ENCODE measurements at places on chromosomes 1 and 21. TPM values are rescaled to one million over a fixed set of nuclear protein-coding genes. Genes with fewer than 3 reads are reported as not detected.

DNA sequence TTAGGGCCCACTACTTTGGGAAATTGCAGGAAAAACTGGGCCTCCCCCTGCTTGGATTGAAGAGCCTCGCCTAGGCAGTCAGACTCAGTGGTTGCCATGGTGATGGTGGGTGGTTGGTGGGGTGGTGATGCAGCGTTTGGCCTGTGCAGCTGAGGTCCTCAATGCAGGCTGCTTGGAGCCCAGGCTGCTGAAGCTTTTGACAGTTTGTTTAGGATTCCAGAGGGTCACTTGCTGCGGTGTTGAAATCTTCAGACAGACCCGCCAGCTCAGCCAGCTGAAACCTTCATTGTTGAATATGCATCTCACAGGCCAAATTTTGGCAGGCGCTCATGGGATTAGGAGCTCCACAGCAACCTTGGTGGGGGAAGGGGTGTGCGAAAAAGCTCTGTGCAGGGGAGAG, 67.9 kb downstream of the CACNA1E start:
- no peak for DNase-seq

DNA sequence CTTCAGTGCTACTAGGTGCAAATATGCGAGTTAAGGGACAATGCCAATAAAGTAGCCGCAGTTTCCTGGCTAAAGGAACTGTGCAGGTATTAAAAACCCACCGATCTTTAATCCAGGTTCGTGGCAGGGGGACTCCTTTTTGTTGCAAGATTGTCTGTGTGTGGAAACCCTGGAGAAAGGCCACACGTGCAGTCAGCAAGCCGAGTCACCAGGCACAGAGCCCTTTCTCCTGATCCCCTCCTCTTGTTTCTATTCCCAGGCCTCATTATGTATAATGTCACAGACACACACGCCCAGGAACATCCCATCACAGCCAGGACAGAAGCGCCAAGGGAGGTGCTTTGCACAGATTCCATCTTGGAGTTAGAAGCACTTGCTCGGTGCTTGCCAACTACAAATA, 528.9 kb downstream of the KIF26B start:
- DNase-seq: no peak

DNA sequence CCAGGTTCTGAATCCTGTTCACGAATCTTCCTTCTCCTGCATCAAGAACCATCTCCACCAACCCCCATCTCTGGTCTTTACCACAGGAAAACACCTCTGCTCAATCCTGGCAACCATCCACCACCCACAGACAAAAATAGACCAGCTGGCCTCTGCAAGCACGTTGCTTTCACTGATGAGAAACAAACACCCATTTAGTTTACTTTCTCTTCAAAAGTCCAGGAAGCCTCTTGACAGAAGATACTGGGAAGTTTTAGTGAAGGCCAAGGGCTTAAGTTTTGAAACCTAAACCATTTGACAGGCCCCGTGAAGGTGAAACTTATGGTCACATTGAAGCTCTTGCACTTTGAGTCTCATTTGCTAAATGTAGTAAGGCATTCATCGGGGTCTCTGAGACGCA, 122.6 kb upstream of the PPP2R5A start:
- DNase-seq: no peak

GRCh38 chr1:209890641-209891330, 47.2 kb upstream of the SYT14 start:
- no peak for DNase-seq

DNA sequence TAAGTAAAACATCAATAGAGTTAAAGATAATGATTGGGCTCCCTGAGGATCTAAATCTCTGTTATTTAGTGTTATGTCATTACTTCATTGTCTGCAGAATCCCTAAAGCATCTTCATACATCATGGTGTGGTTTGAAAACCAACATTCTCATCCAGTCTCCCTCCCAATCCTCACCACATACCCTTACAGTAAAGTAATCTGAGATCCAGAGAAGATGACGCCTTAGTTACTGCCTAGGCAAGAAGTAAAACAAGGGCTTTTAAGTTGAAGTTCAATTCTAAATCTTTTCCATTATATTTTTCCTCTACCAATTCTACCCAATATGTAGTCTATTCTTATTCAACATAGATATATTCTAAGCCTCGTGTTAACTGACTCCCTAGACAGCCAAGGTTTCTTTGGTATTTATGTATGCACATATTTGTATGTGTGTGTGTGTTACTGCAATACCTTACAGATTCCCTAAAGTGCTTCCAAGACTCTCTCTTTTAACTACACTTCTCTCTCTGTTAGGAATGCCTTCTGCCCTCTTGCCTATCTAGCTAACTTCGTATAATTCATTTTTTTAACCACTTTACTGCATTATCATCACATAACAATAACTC, 17.3 kb downstream of the DPH5 start:
- no peak for DNase-seq

- DNase-seq: peak; percentile 31
These were observed 769.0 kb downstream of the BRINP3 start for GRCh38 chr1:189708674-189709073.

DNA sequence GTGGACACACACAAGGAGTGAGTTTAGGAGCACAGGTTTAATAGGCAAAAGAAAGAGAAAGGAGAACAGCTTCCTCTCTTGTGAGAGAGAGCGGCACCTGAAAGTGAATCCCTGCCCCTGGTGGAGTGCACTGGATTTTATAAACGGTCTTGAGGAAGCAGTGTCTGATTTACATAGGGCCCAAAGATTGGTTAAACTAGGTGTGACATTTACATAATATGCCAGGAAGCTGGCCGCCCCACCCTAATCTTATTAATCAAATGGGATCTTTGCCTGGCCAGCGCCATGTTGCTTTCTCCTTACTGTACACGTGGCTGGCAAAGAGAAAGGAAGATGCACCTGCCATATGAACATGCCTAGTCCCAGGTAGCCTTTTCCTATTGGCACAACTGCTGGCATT, 38.7 kb downstream of the CFH start:
- no peak for DNase-seq

DNA sequence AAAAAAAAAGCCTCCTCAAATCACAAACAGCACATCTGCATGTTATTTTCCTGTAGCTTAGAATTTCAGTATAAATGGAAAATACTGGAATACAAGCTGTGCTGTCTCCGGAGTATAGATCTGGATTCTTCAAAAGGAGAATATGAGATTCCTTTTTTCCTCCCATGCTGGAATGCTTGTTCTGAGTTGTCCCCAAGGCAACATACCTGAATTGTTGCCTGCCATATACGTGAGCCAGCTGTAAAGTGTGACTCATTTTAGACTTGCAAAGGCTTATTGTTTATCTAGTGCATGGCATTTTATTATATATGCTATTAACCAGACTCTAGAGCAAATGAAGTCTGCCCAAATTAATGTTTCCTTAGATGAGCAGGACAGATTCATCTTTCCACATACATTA, 95.0 kb upstream of the C1orf105 start:
- no peak for DNase-seq

- peak; percentile 63 for DNase-seq
These were observed 493 bp upstream of the MAP3K21 start for GRCh38 chr1:233326811-233327650.

Gene OR2T35
- not detected for total RNA-seq

Gene KRTAP19-3
- total RNA-seq: not detected

Measured in A673 (cell line).